ENCODE measurements at places on chromosomes 11 and 22.

GRCh38 chr22:26429458-26430286, 612 bp downstream of the ASPHD2 start:
- DNase-seq, result no peak

- DNase-seq, result no peak
Observed at GRCh38 chr11:20102397-20102796, 57.9 kb downstream of the DBX1 start.

GRCh38 chr11:72718101-72718501, 34.1 kb downstream of the ARAP1 start:
- DNase-seq, result no peak

GRCh38 chr11:47464483-47464882, 15.5 kb upstream of the RAPSN start:
- DNase-seq, result no peak

DNA sequence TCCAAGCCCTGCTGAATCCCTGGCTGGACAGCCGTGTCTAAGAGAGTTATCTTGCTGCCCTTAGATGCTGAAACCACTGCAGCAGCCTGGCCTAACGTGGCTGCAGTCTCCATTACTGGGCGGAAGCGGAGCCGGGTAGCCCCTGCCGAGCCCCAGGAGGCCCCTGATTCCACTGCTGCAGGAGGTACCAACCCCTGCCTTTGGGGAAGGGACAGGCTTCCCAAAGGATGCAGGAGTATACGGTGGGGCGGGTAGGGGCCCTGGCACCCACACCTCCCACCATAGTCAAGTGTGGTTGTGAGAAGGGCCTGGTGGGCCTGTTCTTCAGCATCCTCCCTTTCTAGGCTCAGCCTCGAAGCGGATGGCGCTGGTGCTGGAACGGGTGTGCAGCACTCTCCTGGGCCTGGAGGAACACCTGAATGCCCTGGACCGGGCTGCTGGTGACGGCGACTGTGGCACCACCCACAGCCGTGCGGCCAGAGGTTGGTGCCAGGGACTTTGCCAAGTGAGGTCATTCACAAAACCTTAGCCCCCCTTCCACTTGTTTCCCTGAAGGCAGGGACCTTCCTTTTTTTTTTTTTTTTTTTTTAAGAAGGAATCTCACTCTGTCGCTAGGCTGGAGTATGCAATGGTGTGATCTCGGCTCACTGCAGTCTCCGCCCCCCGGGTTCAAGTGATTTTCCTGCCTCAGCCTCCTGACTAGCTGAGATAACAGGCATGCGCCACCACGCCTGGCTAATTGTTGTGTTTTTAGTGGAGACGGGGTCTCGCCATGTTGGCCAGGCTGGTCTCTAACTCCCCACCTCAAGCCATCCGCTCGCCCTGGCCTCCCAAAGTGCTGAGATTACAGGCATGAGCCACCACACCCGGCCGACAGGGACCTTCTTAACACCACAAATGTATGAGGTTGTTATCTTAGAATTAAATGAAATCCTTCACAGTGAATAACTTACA, 11.0 kb downstream of the TKFC start:
- DNase-seq, result no peak

DNA sequence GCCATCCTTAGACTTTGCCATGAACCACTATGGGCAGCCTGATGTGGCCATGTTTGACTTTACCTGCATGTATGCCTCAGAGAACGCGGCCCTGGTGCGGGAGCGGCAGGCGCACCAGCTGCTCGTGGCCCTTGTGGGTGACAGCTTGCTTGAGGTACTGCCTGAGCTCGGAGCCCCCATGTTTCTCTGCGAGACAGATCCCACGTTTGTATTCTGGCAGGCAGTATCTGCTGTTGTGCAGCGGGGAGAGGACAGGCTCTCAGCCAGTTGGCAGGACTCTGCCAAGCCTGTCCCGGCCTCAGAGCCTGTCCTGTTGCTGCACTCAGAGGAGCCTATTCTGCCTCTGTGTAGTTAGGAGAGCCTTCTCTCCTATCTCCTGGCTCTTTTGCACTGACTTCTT, 109.9 kb downstream of the MICAL2 start:
- no peak for DNase-seq

DNA sequence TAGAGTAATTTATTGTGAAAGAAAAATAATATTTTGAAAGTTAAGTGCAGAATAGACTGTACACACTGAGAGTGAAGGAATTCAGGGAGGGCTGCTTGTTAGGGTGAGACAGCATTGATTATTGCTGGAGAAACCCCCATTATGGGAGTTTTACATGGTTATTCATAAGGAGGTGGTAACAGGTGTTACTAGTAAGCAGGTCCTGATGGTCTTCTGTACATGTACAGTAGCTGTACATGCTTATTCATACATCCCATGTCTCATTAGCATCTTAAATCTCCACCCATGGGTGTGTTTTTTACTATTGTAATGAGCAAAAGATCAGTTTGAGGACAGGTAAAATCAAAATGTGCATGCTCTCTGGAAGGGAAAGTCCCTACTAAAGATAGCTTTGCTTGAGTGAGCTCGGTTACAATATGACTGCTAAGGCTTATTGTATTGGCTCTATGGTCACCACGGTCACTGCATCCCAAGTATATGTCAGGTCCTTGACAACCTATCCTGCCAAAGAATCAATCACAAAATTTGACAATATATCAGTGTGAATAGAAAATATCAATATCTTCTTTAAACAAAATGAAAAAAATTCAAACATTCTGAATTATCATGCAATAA, 6.2 kb downstream of the KDM4F start:
- DNase-seq, result no peak

DNA sequence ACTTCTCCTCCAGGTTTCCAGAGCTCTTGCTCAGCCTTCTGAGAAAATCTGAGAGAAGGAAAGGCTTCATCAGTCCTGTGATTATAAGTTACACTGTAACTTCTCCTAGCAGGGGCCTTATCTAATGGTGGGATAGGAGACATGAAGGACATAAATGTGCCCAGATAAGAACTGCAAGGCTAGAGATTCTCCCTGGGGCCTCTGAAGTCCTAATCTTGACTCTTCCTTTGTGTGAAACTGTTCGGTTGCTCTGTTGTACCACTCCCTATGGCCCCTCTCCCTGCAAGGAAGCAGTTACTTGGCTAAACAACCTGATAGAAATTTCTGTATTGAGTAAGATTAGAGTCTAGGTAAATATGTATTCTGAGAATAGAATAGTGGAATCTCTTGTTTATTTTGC, 780.9 kb downstream of the ETS1 start:
- no peak for DNase-seq

DNA sequence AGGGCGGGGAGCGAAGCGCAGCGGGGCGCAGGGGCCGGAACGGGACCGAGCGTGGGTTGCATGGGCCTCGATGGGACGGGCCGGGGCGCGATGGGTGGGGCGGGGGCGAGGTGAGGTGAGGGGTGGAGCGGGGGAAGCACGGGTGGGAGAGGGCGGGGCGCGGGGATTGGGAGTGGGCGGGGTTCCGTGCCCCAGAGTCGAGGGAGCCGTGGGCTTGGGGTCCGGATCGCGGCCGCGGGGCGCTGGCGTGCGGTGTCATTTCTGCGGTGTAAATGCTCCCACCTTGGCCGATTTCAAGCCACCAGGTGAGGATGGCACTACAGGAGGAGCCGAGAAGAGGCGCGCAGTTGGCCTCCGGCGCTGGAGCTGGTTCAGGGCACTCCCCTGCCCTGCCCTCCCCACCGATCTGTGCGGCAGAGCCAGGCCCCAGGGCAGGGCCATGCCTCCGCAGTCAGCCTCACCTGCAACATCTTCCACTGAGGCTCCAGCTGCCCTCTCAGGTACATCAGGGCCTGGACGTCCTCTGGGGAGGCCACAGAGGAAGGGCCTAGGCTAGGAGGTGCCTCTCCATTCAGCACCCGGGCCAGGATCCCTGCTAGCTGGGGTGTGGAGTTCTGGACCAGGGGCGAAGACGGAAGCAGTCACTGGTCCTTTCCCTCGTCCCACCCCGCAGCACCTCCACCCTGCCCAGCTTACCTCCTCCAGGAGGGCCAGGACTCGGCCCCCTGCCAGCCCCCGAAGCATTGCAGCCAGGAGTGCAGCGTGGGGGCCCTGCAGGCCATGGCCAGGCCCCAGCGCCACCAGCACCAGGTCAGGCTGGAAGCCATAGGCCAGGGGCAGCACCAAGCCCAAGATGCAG, 620 bp upstream of the TUBGCP6 start:
- no peak for DNase-seq

- peak; percentile 8 for DNase-seq
Observed at GRCh38 chr22:40855071-40855978, 1.1 kb downstream of the ST13 start.
